DMS53 (cell line): ENCODE measurements at places on chromosomes 11 and 22.

DNA sequence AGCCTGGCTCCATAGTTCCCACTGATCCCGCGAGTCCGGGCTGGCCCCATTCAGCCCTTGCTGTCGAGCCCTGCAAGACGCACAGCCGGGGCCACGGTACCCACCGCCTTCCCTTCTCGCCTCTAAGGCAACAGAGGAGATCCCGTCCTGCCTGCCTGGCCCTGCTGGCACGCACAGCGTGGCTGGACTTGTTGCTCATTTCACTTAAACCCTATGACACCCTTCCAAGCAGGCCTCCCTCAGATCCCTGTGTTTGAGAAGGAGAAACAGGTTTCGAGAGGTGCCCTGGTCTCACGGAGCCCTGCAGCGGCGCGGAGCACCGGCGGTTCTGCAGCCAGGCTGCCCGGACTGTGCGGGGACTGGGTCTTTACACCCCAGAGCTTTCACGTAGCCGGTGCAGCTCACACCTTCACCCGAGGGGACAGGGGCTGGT lies 1048.4 kb downstream of the BRD1 start:
- DNase-seq = no peak

DNA sequence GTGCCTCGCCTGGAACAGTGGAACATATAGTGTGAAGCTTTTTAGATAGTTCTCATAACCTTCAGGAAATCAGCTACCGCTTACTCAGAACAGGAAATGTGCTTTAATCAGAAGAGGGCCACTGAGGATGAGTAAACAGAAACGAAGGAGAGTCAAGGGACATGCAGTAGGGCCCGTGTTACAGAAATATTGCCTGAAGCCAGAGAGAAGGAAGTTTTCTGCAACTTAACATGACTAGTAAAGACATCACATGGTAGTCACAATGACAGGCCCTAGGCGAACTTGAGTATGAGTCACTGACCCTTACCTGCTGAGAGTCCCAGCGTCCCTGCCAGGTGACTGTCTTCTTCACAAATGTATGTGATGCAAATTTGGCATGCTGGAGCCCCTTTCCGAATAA lies 39.4 kb downstream of the CARD18 start:
- DNase-seq = peak; percentile 66

- peak; percentile 70 for DNase-seq
These were observed 14.5 kb downstream of the MYH9 start for GRCh38 chr22:36373258-36373579.

DNA sequence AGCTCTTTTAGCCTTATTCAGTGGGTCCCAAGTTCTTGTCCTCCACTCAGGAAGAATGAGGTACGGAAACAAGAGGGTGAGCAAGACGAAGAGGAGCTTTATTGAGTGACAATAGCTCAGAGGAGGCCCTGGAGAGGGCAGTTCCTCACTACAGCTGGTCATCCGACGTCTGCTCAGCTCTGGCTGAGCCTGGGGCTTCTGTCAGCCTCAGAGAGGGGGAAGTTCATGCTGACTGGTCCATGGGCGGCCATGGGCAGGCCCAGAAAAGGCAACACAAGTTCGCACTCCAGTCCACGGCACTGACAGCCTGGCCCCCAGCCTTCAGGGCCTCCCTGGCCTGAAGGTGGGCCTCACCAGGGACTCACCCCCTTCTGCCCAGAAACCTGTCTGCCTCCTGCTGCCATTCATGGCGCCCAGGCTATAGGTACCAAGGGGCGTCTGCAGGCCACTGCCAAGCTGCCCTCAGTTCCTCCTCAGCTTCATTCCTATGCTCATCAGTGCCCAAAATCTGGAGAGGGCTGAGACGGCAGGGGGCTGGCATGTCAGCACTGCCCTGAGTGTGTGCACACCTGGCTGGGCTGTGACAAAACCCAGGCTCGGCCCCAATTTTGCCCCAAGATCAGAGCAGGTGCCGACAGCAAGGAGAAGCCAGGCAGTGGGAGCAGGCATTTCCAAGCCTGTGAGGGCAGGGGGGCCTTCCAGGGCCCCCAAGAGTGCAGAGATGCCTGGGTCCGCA lies 21.7 kb upstream of the KIAA0930 start:
- DNase-seq = peak; percentile 52

DNA sequence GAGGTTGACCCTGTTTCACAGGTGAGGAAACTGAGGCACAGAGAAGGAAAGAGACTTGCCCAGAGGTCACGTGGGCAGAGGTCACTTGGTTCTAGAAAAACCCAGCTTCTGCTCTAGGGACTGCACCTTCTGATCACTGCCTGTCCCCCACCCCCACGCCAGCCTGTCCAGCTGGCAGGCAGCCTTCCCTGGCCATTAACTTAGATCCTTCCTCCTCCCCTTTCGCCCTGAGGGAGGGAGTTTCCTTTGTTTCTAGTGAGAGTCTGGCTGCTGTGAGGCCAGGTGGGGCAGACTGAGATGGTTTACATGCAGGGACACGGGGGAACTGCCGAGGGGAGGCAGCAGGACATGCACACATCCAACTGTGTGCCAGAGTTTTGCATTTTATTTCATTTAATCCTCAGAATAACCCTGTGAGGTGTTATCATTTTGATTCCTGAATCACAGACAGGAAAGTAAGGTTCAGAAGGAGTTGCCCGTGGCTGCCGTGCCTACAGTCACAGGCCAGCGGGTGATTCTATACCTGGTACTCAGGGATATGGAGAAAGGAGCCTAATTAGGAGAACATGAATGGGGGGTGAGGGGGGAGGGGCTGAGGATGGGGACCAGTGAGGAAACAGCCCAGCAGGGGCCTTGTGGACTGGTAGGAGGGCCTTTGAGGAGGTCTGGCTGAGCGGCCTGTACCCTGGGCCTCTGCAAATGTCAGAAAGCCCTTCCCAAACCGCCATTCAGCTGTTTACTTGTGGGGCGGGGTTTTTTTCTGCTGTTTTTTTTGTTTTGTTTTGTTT lies 3.4 kb downstream of the FAM83F start:
- peak; percentile 80 for DNase-seq

DNA sequence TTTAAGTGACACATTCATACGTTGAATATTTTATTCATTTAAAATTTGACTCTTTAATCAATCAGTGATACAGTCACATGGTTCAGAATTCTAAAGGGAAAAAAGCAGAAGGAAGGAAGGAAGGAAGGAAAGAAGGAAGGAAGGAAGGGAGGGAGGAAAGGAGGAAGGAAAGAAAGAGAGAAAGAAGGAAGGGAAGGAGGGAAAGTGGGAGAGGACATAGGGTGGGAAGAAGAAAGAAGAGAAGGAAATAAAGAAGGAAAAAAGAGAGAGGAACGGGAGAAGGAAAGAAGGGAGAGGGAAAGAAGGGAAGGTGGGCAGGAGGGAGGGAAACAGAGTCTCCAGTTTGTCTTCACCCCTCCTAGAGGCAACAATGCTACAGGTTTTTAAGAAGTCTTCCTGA lies 518.6 kb downstream of the MIAT start:
- DNase-seq = no peak

- peak; percentile 40 for DNase-seq
These were observed 45.3 kb downstream of the DHCR7 start for GRCh38 chr11:71402878-71403277.

- peak; percentile 59 for DNase-seq
These were observed 34.1 kb downstream of the LIF start for GRCh38 chr22:30212363-30212995.

GRCh38 chr11:86807360-86807759 lies 7.0 kb downstream of the PRSS23 start:
- DNase-seq = no peak

DNA sequence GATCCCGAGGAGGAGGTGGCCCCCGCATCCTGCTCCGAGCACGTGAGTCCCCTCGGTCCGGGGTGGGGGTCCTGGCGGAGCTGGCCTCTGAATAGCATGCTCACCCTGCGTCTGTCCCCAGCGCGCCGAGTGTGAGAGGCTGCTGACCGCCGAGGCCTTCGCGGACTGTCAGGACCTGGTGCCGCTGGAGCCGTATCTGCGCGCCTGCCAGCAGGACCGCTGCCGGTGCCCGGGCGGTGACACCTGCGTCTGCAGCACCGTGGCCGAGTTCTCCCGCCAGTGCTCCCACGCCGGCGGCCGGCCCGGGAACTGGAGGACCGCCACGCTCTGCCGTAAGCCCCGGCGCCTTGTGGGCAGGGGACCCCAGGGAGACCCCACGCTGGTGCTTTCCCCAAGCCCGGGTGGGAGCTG lies 3.5 kb downstream of the MUC2 start:
- DNase-seq = peak; percentile 57
